Iris pigment epithelial cell (primary cell): ENCODE measurements at places on chromosomes 11 and 22.

DNA sequence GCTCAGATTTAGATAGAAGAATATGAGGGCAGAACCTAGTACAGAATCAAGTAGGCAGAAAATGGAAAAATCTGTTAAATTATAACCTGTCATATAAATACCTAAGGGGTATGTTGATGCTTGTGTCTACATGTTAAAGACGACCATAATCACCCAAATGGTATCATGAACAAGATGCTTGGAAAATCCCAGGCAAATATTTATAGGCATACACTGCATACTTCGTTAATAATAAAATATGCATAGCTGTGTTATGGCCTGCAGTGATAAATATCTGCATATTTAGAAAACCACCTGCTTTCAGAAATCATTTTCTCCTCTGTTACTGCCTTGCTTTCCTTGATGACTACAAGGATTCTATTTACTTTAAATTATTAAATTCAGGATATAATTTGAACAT lies 18.9 kb upstream of the DDX10 start:
- no peak for DNase-seq

DNA sequence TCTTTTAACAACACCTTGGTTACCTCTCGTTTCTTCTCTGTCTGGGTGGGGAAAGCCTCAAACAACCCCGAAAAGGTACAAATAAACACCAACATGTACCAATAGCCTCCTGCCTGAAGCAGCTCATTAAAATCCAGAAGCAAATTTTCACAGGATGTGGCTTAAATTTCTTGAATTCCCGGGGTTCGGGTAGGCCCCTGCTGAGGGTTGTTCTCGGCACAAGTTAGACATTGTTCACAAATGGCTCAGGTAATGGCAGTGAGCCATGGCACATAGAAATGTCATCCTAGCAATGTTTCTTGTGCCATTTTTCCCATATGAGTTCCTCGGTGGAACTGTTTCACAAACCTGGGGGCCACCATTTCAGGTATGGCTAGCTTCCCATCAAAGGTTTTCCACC lies 19.7 kb upstream of the GLYATL1 start:
- DNase-seq, result peak; percentile 44

DNA sequence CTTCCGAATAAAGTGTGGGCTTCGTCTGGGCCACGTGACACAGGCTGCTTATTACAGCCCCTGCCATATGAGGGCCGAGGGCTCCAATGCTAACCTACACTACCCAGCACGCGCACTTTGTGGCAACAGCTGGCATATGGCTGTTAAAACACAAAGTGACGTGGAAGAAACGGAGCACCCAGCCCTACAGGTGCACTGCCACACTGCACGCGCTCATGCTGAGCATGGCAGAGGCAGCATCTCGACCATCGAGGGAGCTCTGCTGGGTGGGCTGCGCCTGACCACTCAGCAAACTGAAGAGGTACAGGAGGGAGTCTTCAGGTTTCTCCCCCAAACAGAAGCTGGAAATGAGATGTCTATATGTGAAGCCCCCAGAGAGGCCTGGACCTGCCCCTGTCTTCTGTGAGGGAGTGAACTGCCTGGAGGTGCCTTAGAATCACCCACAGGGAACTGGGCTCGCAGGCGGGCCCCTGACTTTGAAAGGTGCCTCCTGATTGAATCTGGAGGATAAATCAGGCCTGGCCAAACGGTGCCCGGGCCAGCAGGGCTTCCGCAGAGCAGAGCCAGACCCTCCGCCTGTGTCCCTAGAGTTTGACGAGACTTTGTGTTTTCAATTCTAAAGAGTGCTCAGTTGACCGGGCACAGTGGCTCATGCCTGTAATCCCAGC lies 18.3 kb downstream of the TSSC4 start:
- no peak for DNase-seq

DNA sequence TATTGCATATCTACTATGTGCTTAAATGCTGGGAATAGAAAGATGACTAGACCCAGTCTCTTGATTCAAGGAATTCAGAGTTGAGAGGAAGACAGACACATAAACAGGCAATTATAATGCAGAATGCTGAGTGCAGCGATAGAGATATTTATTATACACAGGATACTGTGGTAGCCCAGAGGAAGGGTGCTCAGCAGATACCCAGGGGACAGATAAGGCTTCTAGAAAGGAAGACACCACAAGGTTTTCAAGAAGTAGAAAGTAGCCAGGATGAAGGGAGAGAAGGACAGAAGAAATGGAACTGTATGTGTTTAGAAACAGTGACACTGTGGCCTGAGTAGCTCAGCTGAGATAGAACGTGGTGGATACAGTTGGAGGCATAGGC lies 79.4 kb upstream of the NNMT start:
- no peak for DNase-seq

DNA sequence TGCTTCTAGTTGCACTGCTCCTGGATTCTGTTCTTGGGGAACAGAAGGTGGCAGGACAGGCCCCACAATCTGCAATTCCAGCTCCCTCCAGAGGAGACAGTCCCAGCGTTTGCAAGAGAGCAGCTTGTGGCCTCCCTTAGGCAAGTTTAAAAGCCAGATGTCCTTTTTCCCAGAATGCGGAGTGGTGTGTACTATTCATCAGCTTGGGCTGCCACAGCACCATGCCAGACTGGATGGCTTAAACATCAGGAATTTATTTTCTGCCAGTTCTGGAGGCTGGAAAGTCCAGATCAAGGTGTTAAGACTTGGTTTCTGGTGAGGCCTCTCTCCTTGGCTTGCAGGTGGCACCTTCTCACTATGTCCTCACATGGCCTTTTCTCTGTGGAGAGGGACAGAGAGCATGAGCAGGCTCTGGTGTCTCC lies 11.7 kb downstream of the MIAT start:
- no peak for DNase-seq
